ENCODE measurements at places on chromosomes 11 and 22. TPM values are rescaled to one million over a fixed set of nuclear protein-coding genes. Genes with fewer than 3 reads are reported as not detected.

GRCh38 chr11:69220561-69221051, 64.9 kb downstream of the SMIM38 start:
- DNase-seq, result no peak

Gene FBXO3
- 31.8 TPM for total RNA-seq

GRCh38 chr11:45133878-45134277, 12.6 kb upstream of the PRDM11 start:
- no peak for DNase-seq

Gene ME3
- total RNA-seq, result 24.2 TPM

DNA sequence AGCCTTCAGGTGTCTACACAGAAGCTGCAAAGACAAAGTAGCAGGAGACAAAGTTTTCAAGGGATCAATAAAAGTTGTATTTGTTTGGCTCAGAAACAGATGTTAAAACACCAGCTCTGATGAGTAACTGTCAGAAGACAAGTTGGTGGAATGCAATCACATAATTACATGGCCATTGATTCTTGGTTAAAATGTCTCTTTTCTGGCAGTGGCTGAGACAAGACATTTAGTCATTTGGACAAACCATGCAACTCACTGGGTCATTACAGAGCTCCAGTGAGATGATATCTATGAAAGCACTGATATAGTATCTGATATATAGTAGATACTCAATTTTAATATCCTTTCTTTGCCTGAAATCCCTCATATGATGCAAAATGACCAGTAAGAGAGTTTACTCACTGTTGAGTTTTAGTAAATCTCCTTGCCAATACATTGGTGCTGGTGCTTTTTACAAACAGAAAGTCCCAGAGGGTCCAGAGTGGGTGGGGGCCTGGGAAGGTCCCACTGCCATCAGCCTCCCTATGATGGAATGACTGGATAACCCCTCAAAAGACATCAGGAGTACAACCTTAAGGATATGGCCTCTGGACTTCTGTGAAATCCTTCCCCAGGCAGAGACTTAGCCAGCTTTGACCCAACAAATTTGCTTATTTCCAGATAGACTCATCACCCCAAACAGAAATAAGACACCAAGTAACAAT, 95.0 kb downstream of the SLC1A2 start:
- no peak for DNase-seq

Gene CARD10
- 7.7 TPM for total RNA-seq

DNA sequence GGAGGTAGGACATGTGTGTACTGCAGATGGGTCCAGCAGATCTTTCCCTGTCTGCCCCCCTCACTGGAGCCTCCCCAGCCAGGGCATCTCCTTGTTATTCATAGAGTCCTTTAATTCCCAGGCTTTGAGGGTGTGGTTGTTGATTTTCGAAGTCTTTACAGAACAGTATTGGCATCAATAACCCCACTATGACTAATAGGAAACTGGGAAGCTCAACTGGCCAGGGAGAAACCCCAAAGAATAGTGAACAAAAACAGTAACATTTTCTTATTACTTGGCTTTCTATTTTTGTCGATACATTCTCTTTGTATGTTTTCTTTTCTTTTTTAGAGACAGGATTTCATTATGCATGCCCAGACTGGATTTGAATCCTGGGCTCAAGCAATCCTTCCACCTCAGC, 57.9 kb downstream of the NF2 start:
- DNase-seq, result no peak

DNA sequence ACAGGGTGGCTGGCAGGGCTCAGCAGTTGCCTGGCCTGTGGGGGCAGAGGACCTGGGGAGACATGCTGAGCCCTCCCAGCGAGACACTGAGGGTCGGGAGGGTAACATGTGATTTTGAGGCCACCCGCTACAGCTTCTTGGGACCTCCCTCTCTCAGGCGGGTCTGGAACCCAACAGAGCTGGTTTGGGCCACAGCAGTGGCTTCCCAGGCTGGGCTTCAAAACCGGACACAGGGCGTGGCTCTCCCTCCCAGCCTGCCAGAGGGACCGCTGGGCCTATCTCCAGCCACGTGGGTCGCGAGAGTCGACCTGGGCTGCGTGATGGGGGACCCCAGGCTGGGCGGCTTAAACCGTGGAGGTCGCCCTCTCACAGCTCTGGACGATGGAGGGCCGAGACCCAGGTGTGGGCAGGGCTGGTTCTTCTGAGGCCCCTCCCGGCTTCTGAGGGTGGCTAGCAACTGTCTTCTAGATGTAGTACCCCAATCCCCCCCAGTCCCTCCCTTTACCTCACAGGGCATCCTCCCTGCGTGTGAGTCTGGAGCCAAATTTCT, 91.7 kb downstream of the KCNQ1 start:
- DNase-seq, result no peak

DNA sequence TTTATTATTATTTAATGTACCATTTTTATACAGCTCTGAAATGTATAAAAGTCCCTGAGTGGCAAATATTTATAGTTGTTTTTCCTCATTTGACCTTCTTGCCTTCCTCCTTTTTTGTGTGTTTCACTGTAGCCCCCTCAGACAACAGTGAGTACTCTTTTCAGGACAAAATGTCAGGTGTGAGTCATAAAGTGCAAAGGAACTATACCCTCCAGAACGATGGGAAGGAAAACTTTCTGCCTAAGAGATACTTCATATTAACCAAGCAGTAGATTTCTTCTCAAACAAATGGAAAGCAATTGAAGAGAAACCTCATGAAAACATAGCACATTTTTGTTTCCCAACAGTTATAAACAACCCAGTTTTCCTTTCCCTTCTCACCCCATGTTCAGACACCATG, 16.1 kb upstream of the MS4A7 start:
- no peak for DNase-seq

- DNase-seq, result no peak
Measured at GRCh38 chr11:111010391-111011274, 234.9 kb upstream of the POU2AF2 start.

- DNase-seq, result no peak
Measured at GRCh38 chr11:35682230-35683173, 19.9 kb downstream of the TRIM44 start.

DNA sequence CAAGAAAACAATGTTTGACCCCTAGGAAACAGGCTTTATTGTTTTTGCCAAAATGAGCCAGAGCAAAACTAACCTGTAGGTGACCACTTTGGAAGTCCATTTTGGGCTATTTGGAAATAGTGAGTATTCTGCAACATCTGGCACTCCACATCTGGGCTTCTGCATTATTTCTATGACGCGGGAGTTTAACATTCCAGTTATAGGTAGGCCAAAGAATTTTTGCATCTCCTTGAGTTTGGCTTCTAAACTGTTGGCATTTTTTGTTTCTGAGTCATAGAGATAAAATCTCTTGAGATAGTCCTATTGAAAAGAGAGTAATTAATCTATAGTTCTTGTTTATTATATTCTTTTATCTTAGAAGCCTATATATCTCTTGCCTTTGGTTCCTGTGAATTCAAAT, 2.9 kb downstream of the MMP7 start:
- no peak for DNase-seq

Gene PRODH
- total RNA-seq, result 5.6 TPM
